ENCODE measurements at places on chromosomes 11 and 22.

- peak; percentile 99 for DNase-seq
Measured at GRCh38 chr11:952406-953385, 27.0 kb downstream of the AP2A2 start.

DNA sequence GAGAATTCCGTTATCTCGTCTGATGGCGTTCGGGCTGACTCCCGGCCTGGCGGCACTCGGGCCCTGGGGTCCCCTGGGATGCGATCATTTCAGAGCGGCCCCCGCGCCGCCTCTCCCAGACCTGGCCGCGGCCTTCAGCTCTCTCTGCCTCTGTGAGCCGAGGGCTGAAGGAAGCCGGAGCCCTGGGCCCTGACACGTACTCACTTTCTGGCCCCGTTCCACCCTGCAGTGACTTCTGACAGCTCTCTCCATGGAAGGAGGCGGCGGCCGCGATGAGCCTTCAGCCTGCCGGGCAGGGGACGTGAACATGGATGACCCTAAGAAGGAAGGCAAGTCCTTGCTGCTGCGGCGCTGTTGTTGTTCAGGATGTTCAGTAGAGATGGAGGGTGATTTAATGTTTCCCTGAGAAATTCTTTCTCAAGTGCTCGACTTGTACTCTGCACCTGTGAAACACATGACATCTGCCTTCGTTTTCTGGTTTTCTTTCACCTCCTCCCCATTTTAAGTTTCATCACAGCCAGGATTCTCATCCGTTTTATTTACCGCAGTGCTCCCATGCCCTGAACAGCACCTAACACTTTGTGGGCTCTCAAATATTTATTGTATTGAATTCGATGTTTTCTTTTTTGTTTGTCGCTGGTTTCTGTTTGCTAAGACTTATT lies 612 bp downstream of the GTSE1 start:
- peak; percentile 11 for DNase-seq

DNA sequence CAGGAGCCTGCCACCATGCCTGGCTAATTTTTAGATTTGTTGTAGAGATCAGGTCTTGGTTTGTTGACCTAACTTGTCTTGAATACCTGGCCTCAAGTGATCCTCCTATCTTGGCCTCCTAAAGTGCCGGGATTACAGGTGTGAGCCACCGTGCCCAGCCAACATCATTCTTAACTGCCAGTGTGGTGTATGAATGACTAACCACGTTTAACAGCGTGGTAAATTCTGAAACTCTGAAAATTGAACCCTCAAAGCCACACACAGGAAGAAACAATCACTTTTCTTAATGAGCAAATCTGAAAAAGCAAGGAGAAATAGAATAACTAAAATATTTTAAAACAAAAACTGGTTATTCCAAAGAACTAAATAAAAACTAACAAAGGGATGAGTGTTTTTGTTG lies 7.4 kb downstream of the TMEM9B start:
- no peak for DNase-seq

- DNase-seq: no peak
Measured at GRCh38 chr22:31278626-31279326, 13.5 kb downstream of the PIK3IP1 start.

DNA sequence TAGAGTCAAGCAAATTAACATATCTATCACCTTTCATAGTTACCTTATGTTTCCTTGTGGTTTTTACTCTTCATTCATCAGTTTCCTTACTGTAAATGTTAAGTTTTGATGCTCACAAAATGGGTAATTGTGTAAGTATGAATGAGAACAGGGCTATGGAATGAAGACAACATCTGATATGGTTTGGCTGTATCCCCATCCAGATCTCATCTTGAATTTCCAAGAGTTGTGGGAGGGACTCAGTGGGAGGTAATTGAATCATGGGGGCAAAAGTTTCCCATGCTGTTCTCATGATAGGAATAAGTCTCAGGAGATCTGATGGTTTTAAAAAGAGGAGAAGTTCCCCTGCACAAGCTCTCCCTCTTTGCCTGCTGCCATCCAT lies 107.6 kb downstream of the CCDC34 start:
- no peak for DNase-seq

GRCh38 chr11:1892558-1892957 lies 863 bp upstream of the PRR33 start:
- DNase-seq: no peak

- no peak for DNase-seq
Measured at GRCh38 chr22:24543679-24544243, 11.2 kb downstream of the GUCD1 start.

DNA sequence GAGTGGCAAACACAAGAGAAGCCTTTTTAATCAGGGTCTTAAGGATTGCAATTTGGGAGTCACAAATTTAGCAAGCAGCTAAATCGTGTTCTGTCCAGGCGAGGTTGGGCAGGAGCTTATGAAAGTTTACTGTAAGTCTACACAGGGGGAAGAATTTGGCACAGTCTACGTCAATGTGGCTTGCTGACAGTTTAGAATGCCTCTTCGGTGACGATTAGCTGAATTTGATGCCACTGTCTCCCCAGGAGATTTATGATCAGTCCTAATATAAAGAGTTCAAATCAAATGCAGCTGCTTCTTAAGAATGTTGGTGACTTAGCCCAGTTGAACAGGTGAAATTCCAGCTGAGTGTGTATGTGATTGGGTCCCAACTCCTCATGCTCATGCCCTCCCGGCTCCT lies 114.1 kb upstream of the CLPB start:
- DNase-seq: no peak

DNA sequence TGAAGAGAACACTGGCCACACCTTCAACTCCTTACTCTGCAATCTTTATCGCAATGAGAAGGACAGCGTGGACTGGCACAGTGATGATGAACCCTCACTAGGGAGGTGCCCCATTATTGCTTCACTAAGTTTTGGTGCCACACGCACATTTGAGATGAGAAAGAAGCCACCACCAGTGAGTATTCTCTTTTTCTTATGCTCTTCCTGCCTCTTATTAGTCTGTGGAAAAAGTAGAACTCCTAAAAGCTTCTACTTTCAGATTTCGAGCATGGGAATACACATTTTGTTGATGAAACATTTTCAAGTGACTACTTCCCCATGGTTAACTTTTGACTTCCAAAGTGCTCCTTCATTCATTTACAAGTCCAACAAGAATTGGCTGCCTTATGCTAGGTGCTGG lies 20.9 kb downstream of the ALKBH3 start:
- no peak for DNase-seq

GRCh38 chr11:19812710-19813109 lies 100.1 kb downstream of the NAV2 start:
- no peak for DNase-seq

DNA sequence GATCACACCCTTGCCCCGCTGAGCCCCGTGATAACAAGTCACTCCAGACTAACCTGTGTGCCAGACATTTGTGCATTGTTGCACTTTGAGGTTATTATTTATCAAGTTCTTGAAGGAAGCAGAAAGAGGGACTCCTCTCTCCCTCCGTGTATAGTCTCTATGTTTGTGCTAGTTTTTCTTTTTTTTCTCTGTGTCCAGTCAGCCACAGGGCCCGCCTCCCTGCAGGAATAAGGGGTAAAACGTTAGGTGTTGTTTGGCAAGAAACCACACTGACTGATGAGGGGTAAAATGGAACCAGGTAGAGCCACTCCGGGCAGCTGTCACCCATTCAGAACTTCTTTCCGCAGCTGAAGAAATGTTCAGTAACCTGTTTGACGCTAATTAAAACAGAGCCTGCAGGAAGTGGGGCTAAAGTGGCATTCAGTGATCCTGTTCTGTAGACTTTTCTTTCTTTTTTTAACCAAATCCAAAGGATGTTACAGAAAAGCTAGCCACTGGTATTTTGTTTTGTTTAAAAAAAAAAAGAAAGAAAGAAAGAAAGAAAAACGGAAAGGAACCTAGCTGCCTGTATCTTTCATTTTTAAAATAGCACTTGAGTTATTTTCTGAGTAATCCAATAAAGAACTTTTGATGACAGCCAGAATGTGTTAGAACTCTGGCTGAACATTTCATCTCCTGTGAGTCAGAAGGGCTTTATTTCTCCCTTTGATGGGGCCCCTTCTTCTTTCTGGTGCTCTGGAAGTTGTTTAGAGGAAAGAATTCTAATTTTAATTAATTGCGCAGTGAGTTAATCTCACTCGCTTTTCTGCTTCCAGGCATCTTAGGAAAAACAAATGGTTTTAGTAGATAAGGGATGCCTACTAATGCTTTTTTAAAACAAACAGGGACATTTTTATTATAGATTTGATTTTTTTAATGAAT lies 58.2 kb downstream of the COMMD9 start:
- DNase-seq: no peak

GRCh38 chr11:61785837-61786402 lies 6.5 kb downstream of the TMEM258 start:
- DNase-seq: no peak

DNA sequence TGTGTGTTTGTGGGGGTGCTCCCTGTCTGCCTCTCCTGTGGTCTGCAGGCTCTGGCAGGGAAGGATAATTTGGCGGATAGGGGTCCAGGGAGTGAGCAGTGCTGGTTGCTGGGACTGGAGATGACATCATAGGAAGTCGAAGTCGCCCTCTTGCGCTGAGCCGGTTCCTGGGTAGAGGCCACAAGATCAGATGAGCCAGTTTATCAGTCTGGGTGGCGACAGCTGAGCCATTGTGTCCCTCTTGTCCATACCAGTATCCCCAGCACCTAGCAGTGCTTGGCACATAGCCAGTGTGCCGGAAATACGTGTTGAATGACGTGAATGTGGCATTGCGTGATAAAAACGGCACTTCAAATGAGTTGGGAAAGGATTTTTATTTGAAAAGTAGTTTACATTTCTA lies 9.8 kb downstream of the APOL5 start:
- DNase-seq: no peak

DNA sequence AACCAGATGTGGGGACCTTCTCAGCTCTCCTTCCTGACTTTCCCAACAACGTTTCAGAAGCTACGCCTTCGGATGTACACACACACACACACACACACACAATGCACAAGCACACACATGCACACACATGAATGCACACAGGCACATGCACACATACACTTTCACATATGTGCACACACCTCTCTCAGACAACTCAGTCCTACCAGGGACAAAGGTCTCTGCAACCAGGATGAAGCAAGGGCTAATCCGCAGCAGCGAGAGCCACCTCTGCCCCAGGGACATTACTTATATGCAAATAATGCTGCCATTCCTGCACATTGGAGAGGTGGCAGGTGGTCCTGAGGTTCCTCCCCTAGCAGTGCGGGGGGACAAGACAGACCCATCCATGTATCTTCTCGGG lies 27.4 kb upstream of the LINC01488 start:
- DNase-seq: peak; percentile 37

GRCh38 chr11:120354068-120354467 lies 17.9 kb downstream of the ARHGEF12 start:
- no peak for DNase-seq

GRCh38 chr11:75589933-75590332 lies 27.9 kb downstream of the SERPINH1 start:
- no peak for DNase-seq

DNA sequence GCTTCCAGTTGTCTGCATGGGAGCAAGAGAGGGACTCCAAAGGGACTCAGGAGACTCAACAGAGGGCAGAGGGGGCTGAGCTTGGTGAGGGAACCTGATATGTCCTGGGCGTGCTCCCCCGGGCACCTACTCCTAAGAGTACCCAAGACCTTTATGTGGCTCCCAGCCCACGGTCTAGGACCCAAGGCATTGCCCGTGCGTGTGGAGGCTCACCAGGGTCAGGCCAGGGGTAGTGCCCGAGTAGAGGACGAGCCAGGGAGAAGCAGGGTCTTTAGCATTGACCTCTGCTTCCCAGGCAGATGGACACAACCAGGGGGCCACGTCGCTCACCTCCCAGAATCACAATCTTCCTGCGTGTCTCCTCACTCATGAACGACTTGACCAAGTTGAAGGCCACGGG lies 13.4 kb downstream of the SEC14L4 start:
- DNase-seq: no peak

- peak; percentile 50 for DNase-seq
Measured at GRCh38 chr22:37498289-37498909, 12.2 kb upstream of the MFNG start.

DNA sequence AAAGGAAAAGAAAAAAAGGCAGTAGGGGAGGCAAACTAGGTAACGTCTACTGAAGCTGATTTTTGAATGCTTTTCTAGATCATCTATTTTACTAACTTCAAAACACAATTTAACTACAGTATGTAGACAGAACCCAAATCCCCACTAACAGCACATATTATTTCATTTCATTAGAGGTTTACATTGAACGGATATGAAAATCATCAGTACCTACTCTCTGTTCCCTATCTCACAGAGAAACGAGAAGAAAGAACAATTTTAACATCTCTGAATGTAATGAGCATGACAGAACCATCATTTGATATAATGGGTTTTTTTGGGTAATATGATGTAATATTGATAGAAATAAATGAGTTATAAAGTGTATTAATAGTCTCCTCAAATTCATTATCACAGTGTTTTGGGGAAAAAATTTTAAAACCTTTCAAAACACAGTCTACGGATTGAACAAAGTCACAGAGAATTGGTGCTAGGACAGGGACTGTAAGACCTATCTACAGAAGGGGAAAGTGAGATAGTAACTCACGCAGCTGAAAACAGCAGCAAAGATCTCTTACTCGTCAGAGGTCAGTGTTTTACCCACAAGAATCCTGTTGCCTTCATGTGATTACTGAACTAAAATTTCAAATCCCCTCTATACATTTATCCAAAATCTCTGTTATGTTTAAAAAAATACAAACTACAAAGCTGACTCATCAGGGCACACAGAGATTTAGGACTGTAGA lies 77.3 kb downstream of the ZBTB44 start:
- DNase-seq: no peak

- no peak for DNase-seq
Measured at GRCh38 chr22:25134451-25134850, 65.2 kb upstream of the CRYBB3 start.

DNA sequence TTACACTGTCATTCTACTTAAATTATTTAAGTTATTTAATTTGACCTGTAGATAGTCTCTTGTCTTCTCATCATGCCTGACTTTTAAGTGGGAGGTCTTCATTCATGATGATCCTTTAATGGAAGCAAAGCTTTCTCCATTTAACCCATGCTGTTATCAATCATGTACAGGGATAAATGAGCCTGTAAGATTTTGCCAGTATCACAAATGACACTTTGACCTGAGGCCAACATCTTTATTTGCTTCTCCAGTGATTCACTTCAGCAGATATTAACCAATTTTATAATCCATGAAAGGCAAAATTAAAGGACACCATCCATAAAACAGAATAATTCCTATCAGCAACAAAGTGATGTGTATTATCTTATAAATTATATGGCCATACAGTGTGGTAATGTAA lies 7.7 kb downstream of the CCDC73 start:
- DNase-seq: no peak

DNA sequence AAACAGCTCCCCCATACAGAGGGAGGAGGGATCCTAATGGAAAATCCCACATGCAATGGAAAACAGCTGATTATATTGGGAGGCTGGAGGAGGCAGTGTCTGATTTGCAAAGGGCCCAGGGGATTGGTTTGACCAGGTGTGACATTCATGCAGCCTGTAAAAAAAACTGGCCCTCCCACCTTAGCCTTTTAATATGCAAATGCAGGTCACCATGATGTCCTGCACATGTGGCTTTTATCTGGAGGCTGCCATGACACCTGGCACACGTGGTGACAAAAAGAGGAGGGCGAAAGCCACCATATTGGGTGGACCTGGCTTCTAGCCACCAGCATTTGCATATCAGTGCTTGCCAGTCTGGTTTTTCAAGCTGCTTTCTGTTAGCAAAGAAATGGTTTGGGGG lies 48.5 kb downstream of the ZNF280B start:
- DNase-seq: no peak

GRCh38 chr11:113628912-113629311 lies 77.2 kb downstream of the TMPRSS5 start:
- DNase-seq: no peak

GRCh38 chr22:48695251-48695650 lies 1132.4 kb downstream of the BRD1 start:
- no peak for DNase-seq

All from HepG2 (cell line).